ENCODE measurements at places on chromosomes 16 and 17. TPM values are rescaled to one million over a fixed set of nuclear protein-coding genes. Genes with fewer than 3 reads are reported as not detected.

The DUS2 gene
- total RNA-seq = 17.7 TPM

The PIK3R6 gene
- total RNA-seq = not detected

The SMIM22 gene
- not detected for total RNA-seq

The CENPT gene
- total RNA-seq = 12.2 TPM

The PPP1R27 gene
- total RNA-seq = not detected

The ARHGAP23 gene
- 33.7 TPM for total RNA-seq

The NRN1L gene
- not detected for total RNA-seq

The AOC2 gene
- 0.22 TPM for total RNA-seq

GRCh38 chr16:71354156-71354555, 4.4 kb upstream of the CALB2 start:
- DNase-seq = no peak

DNA sequence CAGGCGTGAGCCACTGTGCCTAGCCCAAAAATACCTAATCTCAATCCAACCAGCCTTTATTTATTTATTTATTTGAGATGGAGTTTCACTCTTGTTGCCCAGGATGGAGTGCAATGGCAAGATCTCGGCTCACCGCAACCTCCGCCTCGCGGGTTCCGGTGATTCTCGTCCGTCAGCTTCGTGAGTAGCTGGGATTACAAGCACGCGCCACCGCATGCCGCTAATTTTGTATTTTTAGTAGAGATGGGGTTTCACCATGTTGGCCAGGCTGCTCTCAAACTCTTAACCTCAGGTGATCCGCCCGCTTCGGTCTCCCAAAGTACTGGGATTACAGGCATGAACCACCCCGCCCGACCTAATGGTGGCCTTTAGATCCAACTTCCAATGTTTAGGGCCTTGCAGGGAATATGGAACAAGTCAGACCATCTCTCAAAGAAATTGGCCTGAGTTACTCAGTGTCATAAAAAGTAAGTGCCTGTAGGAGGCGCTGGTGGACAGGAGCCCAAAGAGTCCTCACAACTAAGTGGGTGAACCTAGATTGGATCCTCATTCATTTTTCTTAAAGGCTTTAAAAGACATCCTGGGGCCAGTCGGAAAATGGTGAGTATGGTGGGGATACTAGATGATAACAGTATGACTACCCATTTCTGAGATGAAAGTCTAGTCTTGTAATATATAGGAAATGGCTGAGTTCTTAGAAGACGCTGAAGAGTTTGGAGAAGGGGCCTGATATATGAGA, 4.6 kb downstream of the ZSCAN10 start:
- DNase-seq = peak; percentile 75

DNA sequence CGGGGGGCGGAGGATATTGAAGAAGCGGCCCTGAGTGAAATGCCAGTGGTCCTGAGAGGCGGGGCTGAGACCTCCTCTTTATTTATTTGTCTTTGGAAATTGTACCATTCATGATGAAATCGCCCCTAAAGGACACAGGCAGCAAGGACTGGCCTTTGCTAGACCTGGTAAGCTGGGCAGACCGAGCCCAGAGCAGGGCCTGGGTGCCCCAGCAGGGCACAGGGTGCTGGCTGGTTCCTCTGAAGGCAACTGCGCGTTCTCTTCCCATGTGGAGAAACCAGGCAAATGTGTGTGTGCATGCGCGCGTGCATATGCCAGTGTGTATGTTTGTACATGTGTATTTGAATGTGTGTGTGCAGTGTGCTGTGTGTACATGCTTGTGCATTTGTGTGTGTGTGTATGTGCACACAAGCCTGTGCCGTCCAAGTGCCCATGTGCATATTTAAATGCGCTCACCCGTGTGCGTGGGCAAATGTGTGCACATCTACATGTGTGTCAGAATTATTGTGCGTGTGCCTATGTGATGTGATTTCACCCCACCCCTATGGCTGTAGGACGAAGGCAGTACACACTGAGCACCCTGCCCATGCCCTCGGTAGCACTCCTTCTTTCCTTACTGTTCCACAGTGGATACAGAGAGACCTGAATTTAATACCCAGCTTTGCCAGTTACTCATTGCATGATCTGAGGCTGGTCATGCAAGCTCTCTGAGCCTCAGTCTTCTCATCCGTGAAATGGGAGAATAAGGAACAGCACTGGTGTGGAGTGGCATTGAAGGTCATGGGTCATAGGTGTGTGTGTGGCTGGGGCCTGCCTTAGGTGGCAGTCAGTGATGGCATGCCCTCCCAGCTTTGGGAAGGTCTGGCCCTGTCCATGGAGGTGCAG, 105.2 kb downstream of the CMIP start:
- DNase-seq = no peak

- DNase-seq = no peak
These were observed 7.8 kb downstream of the NTN1 start for GRCh38 chr17:9028988-9029570.

- DNase-seq = no peak
These were observed 6.4 kb downstream of the HAP1 start for GRCh38 chr17:41728056-41728455.

GRCh38 chr16:2991566-2992261, 11.5 kb upstream of the PKMYT1 start:
- no peak for DNase-seq

- no peak for DNase-seq
These were observed 265.1 kb downstream of the WWOX start for GRCh38 chr16:78364556-78364880.

DNA sequence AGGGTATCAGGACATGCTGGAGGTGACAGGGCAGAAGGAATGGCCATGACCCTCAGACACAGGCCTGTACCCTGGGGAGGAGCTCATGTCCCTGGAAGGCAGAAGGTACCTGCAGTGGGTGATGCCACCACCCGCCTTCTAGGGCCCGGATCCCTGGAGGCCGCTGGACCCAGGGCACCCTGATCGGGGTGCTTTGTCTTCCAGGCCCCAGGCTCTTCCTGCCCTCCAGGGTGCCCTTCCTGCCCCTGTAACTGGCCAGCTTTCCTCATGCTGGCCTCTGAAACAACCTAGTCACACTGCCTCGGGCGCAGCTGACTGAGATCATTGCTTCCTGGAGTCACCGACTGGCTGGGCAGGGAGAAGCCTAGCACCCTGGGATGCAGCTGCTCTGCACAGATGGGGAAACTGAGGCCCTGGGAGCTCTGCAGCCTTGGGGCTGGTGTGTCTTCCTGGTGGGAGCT, 5.8 kb downstream of the ADCY7 start:
- peak; percentile 19 for DNase-seq

DNA sequence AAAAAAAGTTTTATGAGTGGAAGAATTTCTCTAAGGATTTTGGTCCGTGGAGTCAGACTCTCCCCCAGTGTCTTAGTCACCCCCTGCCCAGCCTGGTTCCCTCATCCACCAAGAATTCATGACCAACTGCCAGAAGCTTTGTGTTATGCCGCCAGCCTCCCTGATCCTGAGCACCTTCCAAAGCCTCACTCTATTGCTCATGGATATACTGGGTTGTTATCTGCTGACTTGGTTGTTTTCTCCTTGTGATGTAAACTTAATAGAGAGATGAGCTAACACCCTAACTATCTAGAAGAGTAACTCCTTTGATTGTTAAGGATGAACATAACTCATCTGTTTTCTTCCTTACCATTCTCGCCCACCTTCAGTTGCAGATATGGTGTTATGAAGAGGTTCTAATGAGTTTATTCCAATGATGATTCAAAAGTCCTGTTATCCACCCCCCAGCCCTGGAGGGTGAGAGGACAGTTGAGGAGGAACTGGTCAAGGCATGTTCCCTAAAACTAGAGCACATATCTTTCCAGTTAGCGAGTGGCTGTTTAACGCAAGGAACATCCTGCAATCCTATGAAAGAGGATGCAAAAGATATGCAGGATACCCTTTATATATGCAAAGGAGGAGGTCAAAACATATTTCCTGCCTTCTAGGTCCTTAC, 1.5 kb upstream of the PSMD3 start:
- no peak for DNase-seq

- peak; percentile 88 for DNase-seq
These were observed at the start of gene ITGA3 for GRCh38 chr17:50055426-50056216. TSS of gene ITGA3 (plus strand) at chr17:50056110. CDS start at chr17:50056440, 330 bp downstream.

DNA sequence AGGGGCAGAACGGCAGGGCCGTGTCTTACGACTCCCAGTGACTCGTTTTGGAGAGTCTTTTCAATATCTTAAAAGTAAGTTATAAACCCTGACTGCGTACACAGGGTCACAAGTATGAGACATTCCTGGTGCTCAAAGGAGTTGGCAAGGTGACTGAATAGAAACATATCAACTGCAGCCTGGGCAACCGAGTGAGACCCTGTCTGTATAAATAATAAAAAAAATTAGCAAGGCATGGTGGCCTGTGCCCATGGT, 83.3 kb downstream of the PGS1 start:
- DNase-seq = no peak

DNA sequence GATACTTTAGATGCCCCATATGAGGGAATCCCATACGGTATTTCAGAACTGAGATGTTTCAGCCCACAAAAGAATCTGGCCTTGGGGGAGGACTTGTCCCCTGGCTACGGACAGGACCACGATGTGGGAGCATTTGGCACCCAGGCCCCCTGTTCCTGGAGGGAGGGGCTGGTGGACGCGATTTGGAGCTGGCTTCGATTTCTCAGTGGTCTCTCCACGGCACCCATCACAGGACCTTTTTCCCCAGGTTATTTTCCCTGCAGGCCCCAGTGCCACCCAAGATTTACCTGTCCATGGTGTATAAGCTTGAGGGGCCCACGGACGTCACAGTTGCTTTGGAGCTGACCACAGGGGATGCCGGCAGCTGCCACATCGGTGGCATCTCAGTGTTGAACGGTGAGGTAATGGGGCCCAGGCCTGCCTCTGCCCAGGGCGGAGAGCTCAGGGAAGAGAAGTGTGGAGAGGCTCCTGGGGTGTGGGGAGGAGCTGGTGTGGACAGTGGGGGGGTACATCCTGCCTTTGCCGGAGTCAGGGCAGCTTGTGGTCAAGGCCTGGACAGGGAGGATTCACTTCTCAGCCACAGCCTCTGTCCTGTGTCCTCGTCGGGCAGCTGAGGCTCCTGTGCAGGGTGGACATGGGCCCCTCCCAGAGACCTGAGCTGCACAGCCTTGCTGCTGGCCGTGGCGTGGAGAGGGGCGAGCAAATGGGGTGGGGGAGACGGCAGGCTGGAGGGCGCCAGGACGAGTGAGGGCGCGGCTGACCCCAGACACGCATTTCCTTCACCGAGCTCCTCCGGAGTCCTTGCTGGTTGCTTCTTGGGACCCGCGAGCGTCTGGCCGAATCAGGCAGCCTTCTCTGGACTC, 9.9 kb downstream of the ENGASE start:
- DNase-seq = no peak

- DNase-seq = no peak
These were observed 50.1 kb upstream of the CES5A start for GRCh38 chr16:55925242-55925641.

DNA sequence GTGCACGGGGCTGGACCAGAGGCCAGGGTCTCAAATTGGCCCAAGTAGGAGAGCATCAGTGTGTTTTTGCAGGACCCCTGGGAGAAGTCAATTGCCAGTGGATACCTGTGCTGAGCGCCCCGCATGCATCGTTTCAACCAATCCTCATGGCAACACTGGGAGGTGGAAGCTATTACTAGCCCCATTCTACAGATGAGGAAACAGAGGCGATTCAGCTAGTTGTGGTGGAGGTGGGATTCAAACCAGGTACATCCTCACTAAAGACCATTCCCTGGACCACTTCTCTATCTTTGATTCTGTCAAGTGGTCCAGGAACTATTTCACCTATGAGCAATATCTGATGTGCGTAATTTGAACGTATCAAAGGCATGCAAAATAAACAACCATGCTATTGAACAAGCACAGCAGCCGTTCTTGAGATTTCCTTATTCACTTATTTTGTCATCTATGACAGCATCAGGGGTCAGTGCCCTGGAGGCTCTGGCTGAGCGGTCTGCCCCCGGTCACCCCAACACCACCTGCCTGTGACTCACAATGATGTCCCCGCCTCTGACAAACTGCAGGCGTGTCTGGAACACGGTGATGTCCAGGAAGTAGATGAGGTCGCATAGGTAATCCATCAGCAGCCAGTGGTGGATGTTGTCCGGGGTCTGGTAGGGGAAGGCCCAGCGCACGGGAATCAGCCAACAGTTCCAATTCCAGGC, 54.0 kb downstream of the CNGB1 start:
- DNase-seq = no peak

DNA sequence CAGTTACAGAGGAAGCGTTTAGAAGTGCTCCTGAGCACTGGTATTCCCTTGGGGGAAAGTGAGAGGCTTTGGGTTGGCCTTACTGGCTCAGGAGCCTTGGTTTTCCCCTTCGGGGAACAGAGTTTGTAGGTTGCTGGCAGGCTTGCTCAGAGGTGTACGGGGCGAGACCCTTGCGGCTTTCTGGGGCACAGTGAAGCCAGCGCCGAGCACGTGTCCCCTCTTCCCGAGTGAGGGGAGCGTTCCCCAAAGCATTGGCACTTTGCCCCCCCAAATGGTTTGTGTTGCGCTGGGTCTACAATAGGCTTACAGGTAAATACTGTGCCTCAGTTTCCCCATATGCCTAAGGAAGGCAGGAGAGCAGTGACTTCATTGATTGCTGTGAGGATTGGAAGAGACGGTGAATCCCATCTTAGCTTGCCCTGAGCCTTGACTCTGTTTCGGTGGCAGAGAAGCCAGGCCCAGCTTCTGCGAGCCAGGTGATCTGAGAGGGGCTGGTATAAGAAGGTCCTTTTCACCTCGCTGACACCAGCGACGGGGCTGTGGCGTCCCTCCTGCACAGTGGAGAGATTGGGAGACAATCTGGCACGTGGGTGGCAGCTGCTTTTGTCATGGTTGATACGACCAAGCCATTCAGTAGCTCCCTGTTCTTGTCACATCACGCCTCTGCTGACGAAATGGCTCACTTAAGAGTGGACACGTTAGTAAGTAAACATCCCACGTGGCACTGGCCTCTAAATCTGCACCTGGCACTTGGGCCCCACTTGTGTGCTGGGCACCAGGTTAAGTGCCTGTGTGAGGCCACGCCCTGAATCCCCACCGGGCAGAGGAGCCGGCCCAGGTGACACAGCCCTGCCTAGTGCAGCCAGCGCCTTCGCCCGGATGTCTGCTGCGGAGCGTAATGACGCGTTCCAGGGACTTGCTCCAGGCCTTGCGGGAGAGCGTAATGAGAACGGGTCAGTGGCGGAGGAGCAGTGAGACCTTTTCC, 55.0 kb downstream of the MEAK7 start:
- no peak for DNase-seq

DNA sequence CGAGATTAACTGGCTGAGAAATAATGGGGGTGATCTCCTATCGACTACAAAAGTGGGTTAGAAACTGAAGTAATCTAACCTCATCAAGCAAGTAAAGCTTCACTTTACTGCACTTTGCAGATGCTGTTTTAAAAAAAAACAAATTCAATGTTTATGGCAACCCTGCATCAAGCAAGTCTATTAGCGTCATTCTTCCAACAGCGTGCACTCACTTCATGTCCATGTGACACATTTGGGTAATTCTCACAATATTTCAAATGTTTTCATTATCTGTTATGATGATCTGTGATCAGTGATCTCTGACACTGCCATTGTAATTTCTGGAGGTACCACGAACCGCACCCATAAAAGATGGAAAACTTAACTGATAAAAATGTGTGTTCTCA, 70.8 kb downstream of the KANSL1 start:
- no peak for DNase-seq

DNA sequence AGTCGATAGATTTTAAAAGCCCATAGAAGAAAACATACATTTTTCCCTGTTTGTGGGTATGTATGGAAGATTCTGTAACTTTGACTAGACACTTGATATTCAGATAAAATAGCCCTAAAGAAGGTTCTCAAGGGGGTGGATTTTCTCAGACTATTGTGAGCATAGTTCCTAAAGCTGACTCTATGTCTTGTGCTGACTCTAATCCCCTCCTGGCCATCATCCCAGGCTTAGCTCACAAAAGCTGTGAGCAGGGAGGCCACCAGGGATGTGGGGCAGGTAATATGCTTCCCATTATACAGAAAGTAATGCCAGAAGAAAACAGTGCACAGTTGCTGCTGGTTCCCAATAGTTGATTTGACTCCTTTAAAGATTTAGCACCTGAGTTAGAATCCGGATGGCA, 32.0 kb downstream of the CDH13 start:
- DNase-seq = no peak

All from lung microvascular endothelial cell (primary cell).